T-helper 2 cell (primary cell): ENCODE measurements at places on chromosomes 4 and X.

DNA sequence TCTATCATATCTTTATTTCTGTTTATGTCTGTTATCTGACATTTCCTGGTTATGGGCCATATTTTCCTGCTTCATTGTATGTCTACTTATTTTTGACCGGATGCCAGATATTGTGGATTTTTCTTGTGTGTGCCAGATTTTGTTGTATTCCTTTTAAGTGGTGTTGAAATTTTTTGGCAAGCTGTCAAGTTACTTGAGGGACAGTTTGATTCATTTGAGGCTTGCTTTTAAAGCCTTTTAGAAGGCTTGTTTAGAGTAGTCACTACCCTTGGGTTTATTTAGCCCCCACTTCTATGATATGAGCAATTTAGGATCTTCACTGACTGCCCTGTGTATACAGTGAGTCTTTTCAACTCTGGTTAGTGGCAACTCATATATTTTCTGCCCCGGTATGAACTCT lies 29.2 kb upstream of the NPY2R start:
- DNase-seq, result no peak

GRCh38 chr4:105093975-105094374 lies 52.7 kb upstream of the TET2 start:
- DNase-seq, result no peak

- DNase-seq, result peak; percentile 18
These were observed 130.4 kb upstream of the CPEB2 start for GRCh38 chr4:14871676-14872430.

DNA sequence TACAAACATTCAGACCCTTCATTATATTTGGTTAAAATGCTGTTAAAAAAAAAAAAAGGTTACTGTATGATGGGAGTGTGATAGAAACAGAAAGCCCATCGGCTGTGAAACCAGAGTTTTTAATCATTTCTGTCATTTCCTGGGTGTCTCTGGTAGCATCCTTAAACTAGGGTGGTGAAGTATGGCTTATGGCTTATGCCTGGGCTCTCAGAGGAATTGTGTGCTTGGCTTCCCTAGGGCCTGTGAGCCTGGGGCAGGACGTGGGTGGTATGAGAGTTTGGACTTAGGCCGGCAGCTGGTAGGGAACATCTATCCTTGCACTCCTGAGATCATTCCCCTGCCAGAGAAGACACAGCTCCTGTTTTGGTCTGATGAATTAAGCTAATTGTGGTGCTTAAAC lies 52.2 kb downstream of the DCUN1D4 start:
- no peak for DNase-seq

DNA sequence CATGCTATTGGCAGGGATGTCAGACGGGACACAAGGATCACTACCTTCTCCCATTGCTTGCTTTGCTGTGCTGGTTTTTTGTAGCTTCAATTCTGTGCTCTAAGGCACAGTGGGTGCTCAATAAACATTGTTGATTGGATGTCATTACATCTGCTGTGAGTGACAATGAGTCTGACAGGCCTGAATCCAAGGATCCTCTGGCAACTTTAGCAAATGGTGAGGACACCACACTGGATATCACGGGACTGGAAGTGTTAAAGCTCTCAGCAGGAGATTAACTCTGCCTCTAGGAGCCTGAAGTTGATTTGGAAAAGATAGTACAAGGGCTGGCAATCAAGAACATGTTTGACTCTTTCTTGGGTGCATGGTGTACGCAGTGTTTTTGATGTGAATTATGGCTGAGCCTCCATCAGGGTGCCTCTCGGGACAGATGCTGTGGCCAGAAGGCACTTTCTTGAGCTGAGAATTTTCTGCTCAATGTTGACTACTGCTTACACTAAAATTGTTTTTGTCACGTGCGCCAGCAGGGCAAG lies 217.9 kb downstream of the ARAP2 start:
- no peak for DNase-seq

GRCh38 chr4:128393101-128393704 lies 105.6 kb upstream of the PGRMC2 start:
- no peak for DNase-seq

GRCh38 chr4:109298279-109299010 lies 4.0 kb downstream of the COL25A1 start:
- DNase-seq, result no peak

- DNase-seq, result no peak
These were observed 703 bp upstream of the FTSJ1 start for GRCh38 chrX:48475296-48475695.

- DNase-seq, result no peak
These were observed 65.3 kb downstream of the EFNB1 start for GRCh38 chrX:68894142-68894512.

DNA sequence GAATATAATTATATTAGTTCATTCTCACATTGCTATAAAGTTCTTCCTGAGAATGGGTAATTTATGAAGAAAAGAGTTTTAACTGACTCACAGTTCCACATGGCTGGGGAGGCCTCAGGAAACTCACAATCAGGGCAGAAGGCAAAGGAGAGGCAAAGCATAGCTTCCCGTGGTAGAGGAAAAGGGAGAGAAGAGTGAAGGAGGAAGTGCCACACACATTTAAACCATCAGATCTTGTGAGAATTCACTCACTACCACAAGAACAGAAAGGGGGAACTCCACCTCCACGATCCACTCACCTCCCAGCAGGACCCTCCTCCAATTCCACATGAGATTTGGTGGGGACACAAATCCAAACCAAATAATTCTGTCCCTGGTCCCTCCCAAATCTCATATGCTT lies 773.4 kb upstream of the INTU start:
- DNase-seq, result no peak

DNA sequence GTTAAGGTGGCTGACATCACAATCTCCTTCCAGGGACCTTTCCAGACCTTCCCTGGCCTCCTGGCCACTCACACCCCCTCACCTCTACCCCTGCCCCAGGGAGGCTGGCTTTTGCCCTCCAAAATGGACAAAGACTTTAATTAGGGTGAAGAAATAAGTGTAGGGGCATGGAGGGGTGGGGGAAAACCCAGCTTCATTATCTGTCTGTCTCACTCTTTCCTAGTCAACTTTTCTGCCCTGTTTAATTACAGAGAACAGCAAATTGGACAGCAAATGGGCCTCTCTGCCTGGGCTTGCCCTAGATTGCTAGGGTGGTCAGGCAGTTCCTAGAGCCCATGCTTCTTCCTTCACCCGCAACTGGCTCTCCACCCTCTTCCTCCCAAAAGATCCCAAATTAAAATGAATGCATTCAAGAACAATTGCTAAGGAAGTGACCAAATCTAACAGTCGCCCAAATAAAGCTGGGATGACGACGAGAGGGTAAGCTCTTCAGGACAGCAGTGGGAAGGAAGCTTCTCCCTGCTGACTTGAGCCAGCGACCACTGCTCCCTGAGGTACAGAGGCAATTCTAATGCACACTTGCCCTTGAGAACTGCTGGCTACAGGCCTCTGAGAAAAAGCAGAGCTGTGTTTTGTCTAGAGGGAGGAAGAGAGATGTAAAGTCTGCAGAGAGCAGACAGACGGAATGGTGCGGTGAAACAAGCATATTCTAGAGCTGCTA lies 12.4 kb downstream of the RAI2 start:
- no peak for DNase-seq

DNA sequence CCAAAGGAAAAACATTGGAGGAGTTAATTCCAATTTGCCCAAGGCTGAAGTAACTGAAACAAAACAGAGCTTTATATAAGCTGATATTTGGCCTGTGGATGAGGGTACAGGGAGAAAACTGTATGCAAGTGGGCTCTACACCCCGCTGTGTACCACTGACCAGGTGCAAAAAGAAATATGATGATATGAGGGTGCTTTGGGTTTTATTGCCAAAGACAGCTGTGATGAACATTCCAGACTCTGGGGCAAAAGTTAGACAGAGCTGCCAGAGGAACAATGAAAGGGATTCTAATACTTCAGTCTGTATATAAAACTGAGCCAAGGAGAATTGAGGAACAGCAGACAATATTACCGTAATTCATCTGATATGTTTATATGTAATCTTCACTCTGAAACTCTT lies 117.4 kb downstream of the MID1 start:
- no peak for DNase-seq

GRCh38 chr4:70522626-70523025 lies 4.3 kb downstream of the AMTN start:
- no peak for DNase-seq

DNA sequence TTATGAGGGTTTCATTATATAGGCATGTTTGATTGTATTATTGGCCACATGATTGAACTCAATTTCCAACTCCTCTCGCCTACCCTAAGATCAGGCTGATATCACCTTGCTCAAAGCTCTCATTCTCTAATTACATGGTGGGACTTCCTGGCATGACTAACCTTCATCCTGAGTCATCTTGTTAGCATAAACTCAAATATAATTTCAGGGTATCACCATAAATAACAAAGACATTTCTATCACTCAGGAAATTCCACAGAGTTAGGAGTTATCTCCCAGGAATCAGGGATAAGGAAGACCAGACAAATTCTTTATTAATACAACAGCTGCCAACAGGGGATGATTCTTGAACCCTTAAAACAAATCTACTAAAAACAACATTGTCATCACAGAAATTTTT lies 90.7 kb downstream of the NDST3 start:
- no peak for DNase-seq

- DNase-seq, result no peak
These were observed 71.6 kb downstream of the GPC3 start for GRCh38 chrX:133913658-133914388.
